ENCODE measurements at places on chromosomes 2 and 18. TPM values are rescaled to one million over a fixed set of nuclear protein-coding genes. Genes with fewer than 3 reads are reported as not detected.

PTRHD1 gene
- total RNA-seq = 12.9 TPM

RGPD4 gene
- total RNA-seq = not detected

HJURP gene
- total RNA-seq = 0.55 TPM

SGPP2 gene
- not detected for total RNA-seq

AMER3 gene
- total RNA-seq = not detected

TYMS gene
- total RNA-seq = 1.2 TPM

CFC1 gene
- not detected for total RNA-seq

CABLES1 gene
- total RNA-seq = 57.0 TPM

SIGLEC15 gene
- 0.32 TPM for total RNA-seq

IL36B gene
- not detected for total RNA-seq

IKZF2 gene
- 7.6 TPM for total RNA-seq

LHCGR gene
- 1.7 TPM for total RNA-seq

TUBB8B gene
- total RNA-seq = not detected

Measured in mesenteric fat pad (tissue), 1 donor.